ENCODE measurements at places on chromosomes 2 and 18.

DNA sequence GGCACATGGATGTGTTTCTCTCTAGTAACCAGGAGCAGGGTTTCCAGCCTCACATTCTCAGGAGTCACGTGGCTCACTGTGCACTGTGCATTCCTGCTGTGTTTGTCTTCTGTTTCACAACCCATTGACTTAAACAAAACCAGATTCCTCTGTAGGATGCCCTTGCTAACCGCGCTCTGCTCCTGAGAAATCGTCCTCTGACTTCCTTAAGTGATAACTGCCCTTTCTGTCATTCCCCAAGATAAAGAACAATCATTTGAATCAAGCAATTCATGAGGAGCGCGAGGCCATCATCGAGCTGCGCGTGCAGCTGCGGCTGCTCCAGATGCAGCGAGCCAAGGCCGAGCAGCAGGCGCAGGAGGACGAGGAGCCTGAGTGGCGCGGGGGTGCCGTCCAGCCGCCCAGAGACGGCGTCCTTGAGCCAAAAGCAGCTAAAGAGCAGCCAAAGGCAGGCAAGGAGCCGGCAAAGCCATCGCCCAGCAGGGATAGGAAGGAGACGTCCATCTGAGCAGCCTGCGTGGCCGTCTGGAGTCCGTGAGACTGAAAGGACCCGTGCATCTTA is 60.2 kb downstream of the RALBP1 start:
- no peak for DNase-seq

- DNase-seq = no peak
Observed at GRCh38 chr2:224025874-224026273, 13.2 kb downstream of the SERPINE2 start.

- peak; percentile 53 for DNase-seq
Observed at GRCh38 chr2:9800975-9801726, 42.1 kb upstream of the TAF1B start.

DNA sequence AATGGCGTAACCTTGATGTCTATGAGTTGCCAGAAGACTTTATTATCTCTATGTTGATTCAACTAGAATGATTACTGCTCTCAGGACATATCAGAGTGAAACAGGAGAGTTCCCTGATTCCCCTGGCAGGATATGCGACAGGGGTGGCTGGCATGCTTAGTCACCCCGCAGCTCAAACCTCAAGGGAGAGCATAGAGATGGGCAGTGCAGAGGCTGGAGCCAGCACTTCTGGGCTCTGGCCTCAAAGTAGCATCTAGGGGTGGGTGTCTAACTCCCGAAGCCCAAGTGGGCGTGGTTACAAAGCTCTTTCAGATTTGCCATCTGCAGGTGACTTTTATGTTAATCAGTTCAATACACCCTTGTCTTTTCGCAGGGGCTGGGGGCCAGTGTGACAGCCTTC is 391.6 kb downstream of the ADCYAP1 start:
- no peak for DNase-seq

GRCh38 chr2:10452312-10452711 is 4.2 kb upstream of the ODC1 start:
- no peak for DNase-seq

DNA sequence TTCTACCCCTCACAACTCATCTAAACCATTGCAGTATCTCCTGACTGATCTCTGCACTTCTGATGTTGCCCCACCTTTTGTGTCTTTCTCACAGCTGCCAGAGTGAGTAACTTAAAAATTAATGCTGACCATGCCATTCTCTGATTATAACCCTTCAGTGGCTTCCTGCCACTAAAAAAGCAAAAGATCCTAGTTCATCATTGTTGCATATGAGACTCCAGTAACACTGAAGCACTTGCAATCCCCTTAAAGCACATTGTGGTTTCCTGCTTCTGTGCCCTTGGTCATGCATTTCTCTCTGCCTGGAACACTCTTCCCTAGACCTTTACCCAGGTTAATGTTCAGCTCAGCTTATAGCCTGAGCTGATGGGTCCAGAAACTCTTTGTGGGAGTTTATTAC is 95.1 kb upstream of the WDSUB1 start:
- DNase-seq = no peak

DNA sequence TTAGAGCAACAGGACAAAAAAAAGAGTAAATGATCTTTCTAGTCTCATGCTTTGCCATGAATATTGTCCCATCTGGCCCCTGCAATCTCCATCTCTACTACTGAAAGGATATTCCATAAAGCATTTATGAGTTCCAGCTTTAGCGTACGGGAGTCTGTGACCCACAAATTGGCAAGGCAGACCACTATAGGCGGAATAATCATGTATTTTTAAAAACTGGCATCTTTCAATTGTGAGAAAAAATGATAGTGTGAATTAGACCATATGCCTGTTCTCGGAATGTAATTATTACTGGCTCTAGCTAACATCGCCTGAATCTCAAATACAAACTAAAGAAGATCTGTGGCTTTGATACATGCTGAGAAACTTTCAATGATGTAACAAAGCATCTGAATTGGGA is 738.1 kb upstream of the NXPH2 start:
- no peak for DNase-seq

GRCh38 chr18:28189400-28190239 is 12.7 kb upstream of the CDH2 start:
- no peak for DNase-seq

- no peak for DNase-seq
Observed at GRCh38 chr2:175131252-175131651, 36.8 kb downstream of the ATF2 start.

Measured in activated effector memory CD4-positive, alpha-beta T cell treated with Interleukin-2 at 50 U/mL for 16 hours (primary cell).